ENCODE measurements at places on chromosomes 4 and X. TPM values are rescaled to one million over a fixed set of nuclear protein-coding genes. Genes with fewer than 3 reads are reported as not detected.
A peak's percentile ranks its signal among the peaks of the same experiment; 100 is the strongest.

GRCh38 chr4:158807691-158808090, 38.9 kb downstream of the FNIP2 start:
- DNase-seq = no peak

GRCh38 chrX:40012868-40013265, 84.9 kb downstream of the BCOR start:
- DNase-seq = peak; percentile 22

DNA sequence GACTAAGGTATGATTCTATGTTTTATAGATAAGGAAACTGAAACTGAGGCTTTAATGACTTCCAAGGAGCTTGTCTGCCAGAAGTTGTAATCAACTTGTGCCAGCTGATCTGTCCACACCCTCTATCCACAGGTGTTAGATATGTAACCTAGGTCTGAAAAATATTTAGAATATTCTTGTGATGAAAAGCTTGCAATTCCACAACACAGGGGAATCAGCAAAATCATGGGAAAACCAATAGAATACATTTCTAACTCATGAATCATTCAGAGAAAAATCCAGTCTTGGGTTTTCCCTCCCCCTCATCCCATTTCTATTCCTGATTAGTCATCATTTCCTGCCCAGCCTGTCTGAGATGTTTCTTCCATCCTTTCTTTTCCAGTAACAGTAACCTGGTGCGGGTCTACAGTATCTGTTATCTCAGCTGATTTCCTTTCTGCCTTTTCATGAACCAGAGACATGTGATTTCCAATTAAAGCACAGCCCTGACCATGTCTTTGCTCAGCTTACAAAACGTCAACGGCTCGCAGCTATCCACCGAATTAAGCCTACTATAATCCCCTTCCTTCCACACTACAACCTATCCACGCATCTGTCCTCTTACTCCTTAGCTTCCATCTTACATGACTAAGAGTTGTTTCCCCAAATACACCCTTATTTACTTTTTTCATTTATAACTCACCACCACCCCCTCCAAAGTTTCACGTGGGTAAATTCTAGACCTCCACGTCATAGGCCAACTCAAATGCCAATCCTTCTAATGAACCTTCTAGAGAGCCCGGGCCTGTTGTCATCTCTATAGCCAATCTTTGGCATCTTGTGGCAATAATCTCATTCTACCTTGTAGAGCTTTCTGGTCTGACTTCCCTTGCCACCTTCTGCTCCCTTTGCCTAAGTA, 961 bp upstream of the NOCT start:
- peak; percentile 94 for DNase-seq

The TLL1 gene
- not detected for total RNA-seq

GRCh38 chr4:96379524-96379923, 539.6 kb downstream of the PDHA2 start:
- DNase-seq = no peak

DNA sequence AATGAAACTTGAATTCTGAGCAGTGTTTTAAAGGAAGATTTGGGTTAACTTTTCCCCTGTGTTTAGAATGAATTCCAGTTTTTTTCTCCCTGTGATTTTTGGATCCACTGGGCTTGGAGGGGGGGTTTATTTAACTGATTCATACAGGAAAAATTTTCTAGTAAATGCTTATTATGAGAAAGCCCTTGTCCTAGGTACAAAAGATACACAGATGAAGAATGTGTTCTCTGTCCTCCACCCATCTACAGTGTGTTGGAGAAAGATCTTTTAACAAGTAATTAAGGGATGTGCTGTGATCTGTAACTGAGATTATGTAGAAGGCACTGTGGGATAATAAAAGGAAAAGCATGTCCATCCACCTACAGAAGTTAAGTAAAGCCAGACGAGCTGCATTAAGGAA, 103.9 kb downstream of the STIM2 start:
- no peak for DNase-seq

The OR13H1 gene
- total RNA-seq = not detected

- no peak for DNase-seq
Observed at GRCh38 chr4:165369522-165369921, 9.3 kb upstream of the CPE start.

DNA sequence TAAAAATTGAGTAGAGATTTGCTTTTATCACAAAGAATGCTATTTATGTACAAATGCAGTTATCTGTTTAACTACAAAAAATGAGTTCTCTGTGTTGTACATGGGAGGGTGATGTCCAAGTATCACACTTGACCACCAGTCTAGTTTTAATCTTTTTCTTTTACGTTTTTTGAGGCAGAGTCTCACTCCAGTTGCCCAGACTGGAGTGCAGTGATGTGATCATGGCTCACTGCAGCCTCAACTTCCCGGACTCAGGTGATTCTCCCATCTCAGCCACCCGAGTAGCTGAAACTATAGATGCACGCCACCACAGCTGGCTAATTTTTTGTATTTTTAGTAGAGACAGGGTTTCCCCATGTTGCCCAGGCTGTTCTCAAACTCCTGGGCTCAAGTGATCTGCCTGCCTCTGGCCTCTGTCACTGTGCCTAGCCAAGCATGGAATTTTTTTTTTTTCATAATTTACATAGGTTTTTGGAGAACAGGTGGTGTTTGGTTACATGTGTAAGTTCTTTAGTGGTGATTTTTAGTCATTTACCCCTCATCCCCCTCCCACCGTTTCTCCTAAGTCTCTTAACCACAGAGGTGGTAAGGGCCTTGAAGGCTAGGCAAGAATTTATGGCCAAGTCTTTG, 47.9 kb upstream of the RPA4 start:
- no peak for DNase-seq

GRCh38 chrX:98755912-98756311, 1654.2 kb downstream of the PCDH19 start:
- DNase-seq = no peak

The F8A3 gene
- total RNA-seq = 0.18 TPM

The UBE2D3 gene
- 387 TPM for total RNA-seq

The TKTL2 gene
- total RNA-seq = not detected

The TEX13C gene
- not detected for total RNA-seq

The GAGE12H gene
- total RNA-seq = not detected

- DNase-seq = no peak
Observed at GRCh38 chr4:1241936-1242505, 6.9 kb downstream of the CTBP1 start.

DNA sequence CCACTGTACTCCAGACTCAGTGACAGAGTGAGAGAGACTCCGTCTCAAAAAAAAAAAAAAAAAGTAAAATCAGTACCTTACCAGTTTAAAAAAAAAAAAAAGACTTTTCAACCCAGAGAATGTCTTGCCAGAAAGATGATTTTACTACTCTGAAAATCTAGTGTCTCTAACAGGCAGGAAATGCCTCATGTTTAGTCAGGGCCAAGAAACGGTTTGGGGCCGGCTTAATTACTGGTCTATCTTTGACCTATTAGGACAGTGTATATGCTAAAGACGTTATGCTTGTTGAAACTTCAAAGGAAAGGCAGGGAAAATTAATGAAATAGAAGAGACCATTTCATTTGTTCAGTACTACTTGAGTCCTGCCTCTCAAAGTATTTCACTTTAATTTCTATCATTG, 9.9 kb downstream of the BEND4 start:
- peak; percentile 11 for DNase-seq

DNA sequence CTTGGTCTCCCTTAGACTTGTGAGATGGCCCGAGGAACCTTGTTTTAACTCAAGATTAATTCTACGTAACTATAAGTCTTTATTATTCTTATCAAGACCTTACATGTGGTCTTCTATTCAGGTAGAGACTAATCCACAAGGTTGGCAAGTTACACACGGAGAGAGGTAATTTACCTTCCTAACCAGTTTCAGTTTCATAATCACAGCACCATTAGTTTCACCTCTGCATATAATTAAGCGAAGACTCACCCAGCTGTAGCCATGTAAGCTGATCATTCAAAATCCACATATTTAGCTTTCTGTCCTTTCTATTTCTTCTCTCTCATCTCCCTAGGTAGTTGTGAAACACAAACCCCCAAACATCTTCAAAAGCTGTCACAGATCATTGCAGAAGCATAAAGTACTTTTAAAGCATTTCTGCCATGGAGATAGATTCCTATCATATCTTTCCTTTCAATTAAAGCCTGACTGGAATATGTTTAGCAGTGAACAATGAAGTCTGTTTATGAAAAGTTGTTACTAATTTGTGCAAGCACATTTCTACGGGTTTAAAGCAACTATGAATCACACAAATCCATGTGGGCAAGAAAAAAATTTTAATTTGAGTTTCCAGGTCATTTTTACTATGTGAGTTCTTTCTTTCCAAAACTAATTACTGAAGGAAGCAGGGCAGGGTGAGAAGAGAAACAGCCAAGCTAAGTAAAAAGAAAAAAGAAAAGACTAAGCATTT, 78.5 kb downstream of the BTC start:
- no peak for DNase-seq

- DNase-seq = no peak
Observed at GRCh38 chrX:18098763-18099162, 121.9 kb downstream of the BEND2 start.

The TMEM144 gene
- total RNA-seq = 2.2 TPM

DNA sequence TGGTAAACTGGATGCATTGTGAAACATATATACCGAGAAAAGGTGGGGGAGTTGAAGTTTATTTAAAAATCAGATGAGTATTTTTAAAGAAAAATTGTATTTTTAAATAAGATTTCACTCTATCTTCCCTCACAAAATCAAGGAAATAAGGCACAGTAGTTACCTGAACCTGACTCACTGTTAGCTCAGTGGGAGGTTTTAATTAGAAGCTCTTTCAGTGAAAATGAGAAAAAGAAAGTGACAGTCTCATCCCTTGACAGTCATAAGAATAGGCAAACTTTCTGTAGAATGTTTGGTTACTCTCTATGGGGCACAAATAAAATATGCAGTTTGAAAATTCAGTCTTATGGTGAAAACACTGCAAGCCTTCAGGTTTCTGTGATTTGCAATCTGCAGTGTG, 49.7 kb downstream of the GRXCR1 start:
- DNase-seq = no peak

DNA sequence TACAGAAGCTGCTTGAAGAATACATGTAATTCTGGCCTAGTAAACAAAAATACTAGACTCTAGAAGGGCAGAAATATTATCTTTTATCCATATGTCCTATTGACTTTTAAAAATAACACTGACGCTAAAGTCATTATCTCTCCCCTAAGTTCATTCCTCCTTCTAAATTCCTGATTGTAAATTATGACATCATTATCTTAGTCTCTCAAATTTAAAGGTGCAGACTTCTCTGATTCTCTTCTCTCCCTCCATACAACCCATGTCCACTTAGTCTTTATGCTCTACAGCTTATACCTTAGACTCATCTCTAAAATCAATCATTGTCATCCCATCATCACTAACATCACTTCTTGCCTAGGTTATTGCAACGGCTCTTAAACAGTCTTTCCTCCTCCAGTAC, 327.9 kb upstream of the GRIA3 start:
- DNase-seq = no peak

DNA sequence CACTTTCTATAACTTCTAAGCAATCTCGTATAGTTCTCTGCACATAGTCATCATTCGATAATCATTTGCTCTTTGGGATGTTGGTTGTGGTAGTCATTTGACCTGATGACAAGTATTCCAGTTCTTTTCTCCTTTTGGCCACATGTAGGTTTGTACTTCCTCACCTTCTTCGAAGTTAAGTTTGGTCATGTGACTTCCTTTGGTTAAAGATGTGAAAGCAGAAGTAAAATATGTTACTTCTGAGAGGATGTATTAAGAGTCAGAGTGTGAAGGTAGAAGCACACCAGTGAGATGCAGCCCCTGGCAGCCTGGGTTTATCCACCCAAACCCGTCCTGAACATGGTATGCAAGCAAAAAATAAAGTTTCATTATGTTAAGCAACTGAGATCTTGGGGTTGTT, 48.9 kb upstream of the ZNF518B start:
- DNase-seq = no peak

GRCh38 chrX:71617742-71618141, 569 bp downstream of the CXCR3 start:
- DNase-seq = no peak

DNA sequence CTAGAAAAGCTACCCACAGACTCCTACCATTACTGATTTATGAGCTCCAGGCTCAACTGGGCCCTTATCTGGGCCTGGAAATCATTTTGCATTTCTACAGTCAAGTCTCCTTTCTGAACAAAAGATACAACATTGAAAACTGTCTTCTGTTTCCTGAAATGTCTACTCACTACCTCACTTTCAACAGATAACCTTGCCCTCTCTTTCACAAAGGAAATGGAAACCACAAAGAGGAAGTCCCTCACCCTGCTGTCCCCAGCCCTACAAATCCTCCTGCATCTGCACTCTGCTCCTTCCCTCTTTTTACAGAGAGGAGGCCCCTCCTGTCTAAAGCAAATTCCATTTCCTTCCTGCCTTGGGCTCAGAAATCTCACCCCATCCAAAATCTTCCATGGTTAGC, 24.8 kb upstream of the CYBB start:
- DNase-seq = no peak

The CT45A10 gene
- total RNA-seq = not detected

DNA sequence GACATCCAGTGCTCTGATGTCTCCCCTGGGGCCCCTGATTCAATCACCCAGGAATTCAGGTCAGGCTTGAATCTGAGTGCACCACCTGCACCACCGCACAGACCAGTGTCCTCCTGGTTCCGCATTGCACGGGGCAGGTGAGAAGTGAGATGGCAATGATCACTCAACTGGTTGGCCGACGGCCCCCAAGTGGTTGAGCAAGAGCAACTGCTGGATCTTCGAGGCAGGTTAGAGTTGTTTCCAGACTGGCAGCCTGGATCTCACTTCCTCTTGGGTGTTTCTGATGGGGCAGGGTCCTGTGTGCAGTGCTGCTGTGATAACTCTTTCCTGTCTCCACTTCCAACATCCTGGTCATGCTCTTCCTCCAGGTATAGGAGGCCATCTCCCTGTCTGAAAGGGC, 50.4 kb downstream of the C4orf50 start:
- DNase-seq = no peak

The NALF2 gene
- total RNA-seq = not detected

The MAGEA10 gene
- total RNA-seq = not detected

DNA sequence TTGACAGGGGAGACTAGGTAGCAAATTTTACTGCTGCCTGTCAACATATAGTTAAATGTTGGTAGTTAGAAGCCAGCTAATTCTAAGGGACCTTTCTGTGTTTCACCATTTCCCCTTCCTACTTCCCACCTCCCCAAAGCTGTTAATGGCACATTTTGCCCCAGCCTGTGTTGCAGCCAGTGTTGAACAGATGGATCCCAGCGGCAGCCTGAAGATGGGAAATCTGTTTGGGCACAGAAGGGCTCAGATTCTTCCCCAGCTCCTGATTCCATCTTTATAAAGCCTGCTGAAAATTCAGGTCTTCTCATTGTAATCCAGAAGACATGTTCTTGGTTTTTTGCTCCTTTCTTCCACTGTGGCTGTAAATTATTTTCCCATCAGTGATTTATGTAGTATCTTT, 89.0 kb downstream of the SPRY1 start:
- no peak for DNase-seq

- no peak for DNase-seq
Observed at GRCh38 chrX:2594491-2594890, 93.7 kb upstream of the DHRSX start.

The GRIA2 gene
- total RNA-seq = not detected

- DNase-seq = no peak
Observed at GRCh38 chr4:66095065-66095464, 424.8 kb upstream of the EPHA5 start.

The ABLIM2 gene
- total RNA-seq = under 0.01 TPM

GRCh38 chrX:129785160-129785947, 5.6 kb downstream of the SASH3 start:
- DNase-seq = no peak

The MBNL3 gene
- 1.1 TPM for total RNA-seq

The RHOH gene
- total RNA-seq = not detected

The NFXL1 gene
- 21.9 TPM for total RNA-seq

The UCP1 gene
- not detected for total RNA-seq

Data from IMR-90 (cell line).